ENCODE measurements at places on chromosomes 16 and 17.

DNA sequence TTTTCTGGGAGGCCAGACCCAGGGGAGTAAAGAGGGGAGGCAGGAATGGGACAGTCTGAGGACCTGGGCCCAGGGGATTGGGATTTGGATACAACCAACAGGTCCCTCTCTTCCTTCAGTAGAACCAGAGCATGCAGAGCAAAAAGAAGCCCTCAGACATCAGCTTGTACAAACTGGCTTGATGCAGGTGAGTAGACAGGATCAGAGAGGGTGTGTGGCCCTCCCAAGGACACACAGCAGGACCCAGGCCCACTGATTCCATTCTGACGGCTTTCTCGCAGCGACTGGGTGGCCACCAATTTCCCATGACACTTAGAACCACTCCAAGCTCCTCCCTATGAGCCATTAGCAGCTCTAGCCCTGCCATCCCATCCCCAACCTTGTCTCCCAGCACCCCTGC lies 63.6 kb downstream of the ABCC6 start:
- no peak for DNase-seq

GRCh38 chr17:76888661-76889060 lies 20.5 kb downstream of the MGAT5B start:
- DNase-seq: no peak

- DNase-seq: no peak
Observed at GRCh38 chr16:86048882-86049585, 150.1 kb downstream of the IRF8 start.

DNA sequence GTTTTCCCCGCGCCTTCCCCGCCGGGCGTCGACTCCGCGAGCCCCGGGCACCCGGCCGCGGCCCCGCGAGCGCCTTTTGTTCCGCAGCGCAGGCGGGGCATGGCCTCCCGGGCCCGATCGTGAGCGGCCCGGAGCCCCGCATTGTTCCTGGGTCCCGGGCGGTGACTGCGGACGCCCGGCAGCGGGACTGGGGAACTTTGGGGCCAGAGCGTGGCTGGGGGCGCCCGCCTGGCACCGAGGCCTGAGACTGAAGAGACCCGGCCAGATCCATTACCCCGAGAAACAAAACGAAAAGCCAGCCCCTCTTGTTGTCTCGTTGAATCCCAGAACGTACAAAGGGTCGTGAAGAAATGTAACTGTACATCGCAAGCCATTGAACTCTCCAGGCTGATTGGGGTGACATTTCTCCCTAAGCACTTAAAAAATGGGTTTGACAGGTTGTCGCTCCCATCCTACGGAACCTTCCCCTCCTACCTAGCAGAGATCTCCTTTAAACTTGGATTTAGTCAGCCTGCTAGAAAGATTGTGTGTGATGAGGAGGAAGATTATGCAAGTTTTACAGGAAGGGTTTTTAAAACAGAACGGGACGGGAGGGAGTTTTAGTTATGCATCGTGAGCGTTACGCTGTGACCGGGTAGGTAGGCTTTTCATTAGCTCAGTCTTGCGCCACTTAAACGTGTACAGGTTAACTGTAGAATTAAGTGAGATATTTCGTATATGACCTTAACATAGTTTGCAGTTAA lies 825 bp downstream of the METTL9 start:
- DNase-seq: no peak

- DNase-seq: no peak
Observed at GRCh38 chr17:66399441-66399840, 97.0 kb downstream of the PRKCA start.

DNA sequence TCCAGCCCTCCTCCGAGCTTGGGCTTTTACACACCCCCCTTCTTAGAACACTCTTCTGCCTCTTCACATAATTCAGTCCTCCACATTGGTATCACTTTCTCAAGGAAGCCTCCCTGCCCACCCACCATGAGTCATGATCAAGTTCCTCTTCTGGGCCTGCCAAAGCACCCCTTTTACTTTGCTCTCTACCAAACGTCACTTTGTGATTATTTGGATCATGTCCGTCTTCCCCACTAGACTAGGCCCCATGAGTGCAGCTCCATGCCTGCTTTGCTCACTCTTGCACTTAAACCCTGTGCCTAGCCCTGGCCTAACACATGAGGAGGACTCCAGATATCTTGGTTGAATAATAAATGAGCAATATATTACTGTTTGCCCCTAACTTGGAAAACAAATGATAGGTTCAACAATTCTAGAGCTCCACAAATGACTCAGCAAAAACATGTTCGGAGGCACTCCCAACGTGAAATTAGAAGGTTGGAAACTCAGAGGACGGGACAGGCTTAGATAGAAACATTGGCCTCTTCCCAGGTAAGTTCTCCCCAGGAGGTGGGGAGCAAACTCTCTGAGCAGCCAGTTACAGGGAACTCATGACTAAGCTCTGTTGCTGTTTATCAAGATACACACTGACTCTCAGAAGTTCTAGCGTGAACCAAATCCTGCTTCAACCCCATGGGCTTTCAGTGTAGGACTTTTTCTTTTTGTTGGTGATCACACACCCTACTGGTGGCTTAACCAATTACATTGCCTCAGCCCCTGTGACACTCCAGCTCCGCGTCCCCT lies 28.3 kb downstream of the G6PC1 start:
- peak; percentile 52 for DNase-seq

GRCh38 chr17:63222655-63223054 lies 223.5 kb downstream of the CYB561 start:
- no peak for DNase-seq

GRCh38 chr16:8893976-8894690 lies 12.0 kb downstream of the LITAFD start:
- no peak for DNase-seq

DNA sequence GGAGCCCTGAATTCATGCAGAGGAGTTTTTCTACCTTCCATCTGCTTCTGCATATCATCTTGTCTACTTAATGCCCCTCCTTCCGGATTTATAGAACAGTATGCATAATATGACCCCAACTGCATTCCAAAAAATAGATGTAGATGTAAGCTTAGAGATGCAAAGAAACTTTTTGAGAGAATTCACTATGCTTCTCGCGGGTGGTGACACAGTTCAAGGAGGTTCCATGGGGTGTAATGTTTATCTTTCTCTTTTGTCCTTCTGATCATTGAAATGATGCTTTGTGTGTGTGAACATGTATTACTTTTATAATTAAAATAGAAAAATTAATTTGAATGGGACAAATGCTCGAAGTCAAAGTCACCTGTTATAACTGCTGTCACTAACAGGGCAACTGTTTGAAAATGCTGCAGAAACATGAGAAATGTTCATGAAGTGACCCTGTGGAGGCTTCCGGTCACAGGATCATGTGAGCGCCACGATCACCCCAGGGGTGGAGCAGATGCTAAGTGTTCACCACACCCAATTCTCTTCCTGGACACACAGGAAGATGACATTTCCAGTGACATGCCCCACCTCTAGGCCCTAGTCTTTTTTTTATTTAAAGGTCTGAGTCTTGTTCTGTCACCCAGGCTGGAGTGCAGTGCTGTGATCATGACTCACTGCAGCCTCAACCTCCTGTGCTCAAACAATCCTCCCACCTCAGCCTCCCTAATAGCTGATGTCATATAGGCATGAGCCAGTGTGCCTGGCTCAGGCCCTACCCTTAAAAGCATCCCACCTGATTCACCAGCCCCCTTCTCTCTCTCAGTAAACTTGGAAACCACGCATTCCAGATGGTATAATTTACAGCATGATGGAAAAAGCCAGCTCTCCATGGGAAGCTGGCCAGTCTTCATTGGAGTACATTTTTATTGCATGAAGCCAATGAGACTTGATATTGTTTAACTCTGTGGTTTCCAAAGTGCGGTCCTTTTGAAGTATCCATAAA lies 21.0 kb upstream of the AGRP start:
- no peak for DNase-seq
